CD8-positive, alpha-beta T cell (primary cell): ENCODE measurements at places on chromosomes 7 and 10.

- DNase-seq, result no peak
These were observed 298.5 kb upstream of the KLF6 start for GRCh38 chr10:4083509-4084003.

DNA sequence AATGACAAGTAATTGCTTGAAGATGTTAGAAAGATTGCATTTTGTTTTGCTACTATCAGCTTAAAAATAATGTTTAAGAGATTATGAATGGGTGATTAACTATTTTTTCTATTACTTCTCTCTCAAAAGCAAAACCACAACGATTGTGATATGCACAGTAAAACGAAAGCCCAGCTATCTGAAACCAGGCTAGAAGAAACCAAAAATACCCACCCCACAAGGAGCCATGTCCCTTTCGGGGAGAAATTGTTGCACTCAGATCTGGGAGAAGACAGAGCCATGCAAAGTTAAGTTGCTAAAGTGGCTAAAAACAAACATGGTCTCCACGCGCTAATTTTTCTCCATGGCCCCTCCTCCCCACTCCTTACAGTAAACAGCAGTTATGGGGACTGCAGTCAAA, 173.6 kb downstream of the RPS24 start:
- DNase-seq, result no peak

DNA sequence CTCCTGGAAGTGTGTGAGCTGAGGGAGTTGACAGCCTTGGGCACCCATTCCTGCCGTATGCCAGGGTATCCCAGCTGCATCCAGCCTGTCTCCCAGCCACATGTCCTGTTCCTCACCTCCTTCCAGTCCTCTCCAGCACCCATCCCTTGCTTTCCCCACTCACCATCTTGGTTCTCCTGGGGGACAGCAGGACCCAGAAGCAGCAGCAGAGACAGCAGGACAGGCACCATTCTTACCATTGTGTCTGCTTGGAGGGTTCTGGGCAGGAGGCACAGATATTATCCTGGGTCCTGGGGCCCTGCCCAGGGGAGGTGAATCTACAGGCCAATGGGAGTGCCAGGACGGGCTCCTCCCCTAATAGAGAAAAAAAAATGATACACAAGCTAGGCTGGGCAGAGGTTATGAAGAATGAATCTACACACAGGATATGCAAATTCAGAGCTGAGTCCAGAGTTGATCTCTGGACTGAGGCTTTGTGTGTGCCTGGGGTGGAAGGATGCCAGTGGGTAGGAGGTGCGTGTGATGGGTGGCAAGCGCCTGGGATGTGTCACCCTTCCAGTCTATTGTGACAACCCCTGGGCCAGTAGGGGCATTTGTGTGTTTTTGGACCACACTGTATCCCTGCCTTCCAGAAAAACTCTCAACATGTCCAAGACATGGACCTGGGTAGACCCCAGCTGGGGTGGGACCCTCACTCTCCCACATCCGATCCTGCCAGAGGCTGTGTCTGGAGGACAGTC, at the start of gene AZGP1:
AZGP1 (minus strand) TSS at position 250 of the 740 bp plus-strand sequence; CDS start at position 239, 11 bp downstream.
- no peak for DNase-seq

- no peak for DNase-seq
These were observed 2.3 kb downstream of the BMPER start for GRCh38 chr7:33907625-33908024.

GRCh38 chr7:13457790-13458189, 531.7 kb downstream of the ETV1 start:
- DNase-seq, result no peak
